Activated T-helper 1 cell treated with anti-CD3 and anti-CD28 coated beads, Interleukin-12 subunit alpha, Interleukin-12 subunit beta, Interleukin-2, Interleukin-4 antibody, amounts not matched to agents 30 ng/mL and 10 ng/mL and 1 ng/mL, durations not matched to agents 14 hours and 24 hours and 36 hours (primary cell): ENCODE measurements at places on chromosomes 11 and 22. TPM values are rescaled to one million over a fixed set of nuclear protein-coding genes. Genes with fewer than 3 reads are reported as not detected.

GRCh38 chr22:23583836-23584235 lies 3.7 kb upstream of the IGLL1 start:
- H3K4me3 ChIP-seq: no peak overlapping the region
- H3K27ac ChIP-seq: no peak overlapping the region
- DNase-seq: no peak
- H3K27me3 ChIP-seq: peaks cover 11% of the 10 kb centered on the region

GRCh38 chr11:95453616-95454171 lies 222.7 kb upstream of the SESN3 start:
- H3K27me3 ChIP-seq: no peaks in the 10 kb centered on the region
- no peak overlapping the region for H3K27ac ChIP-seq
- H3K36me3 ChIP-seq: no peaks in the 10 kb centered on the region
- peaks cover 14% of the 10 kb centered on the region for H3K4me1 ChIP-seq

GRCh38 chr11:64809781-64810241 lies 540 bp downstream of the MEN1 start:
- H3K4me1 ChIP-seq: peaks cover 22% of the 10 kb centered on the region
- peaks cover 5% of the 10 kb centered on the region for H3K27me3 ChIP-seq
- H3K27ac ChIP-seq: peak overlapping the region; percentile 89
- H3K36me3 ChIP-seq: peaks cover 17% of the 10 kb centered on the region
- no peak for DNase-seq

- H3K4me3 ChIP-seq: no peak overlapping the region
- DNase-seq: no peak
- H3K27me3 ChIP-seq: no peaks in the 10 kb centered on the region
- H3K27ac ChIP-seq: no peak overlapping the region
- no peaks in the 10 kb centered on the region for H3K36me3 ChIP-seq
Measured at GRCh38 chr11:122494221-122494620, 161.3 kb upstream of the UBASH3B start.

DNA sequence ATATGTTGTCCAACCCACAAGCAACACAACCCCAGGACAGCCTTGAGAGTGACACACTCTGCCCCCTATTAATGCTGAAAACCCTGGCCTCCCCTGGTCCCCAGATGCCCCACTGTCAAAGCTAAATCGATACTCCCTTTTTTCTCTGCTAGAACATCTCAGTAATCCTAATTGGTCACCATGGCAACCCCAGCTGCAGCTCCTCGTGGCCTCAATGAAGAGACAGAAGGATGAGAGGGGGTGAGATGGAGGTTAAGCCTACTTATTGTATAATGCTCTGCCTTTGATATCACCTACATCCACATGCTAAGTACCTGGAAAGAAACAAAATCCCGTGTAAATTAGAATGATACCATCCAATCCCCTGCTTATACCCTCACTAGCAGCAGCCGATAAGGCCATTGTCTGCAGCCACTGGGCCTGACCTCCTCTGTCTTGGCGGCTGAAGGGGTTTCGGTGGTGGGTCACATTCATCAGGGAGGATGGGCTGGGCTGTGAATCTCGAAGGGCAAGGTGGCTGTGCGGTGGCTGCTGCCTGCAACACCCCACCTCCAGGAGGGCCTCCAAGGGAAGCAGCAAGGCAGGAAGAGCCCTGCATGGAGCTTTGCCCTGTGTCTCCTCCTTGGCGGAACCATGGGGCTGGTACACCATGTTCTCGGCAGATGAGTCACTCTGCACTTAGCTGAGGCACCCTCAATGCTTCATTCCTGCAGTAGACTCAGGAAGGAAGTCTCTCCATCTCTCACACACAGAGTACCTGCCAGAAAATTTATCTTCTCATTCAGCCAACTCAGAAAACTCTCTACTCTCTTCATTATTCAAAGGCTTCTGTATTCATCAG lies 399.5 kb downstream of the BUD13 start:
- no peak for DNase-seq
- H3K36me3 ChIP-seq: no peaks in the 10 kb centered on the region
- no peaks in the 10 kb centered on the region for H3K4me1 ChIP-seq
- H3K4me3 ChIP-seq: no peak overlapping the region

Gene FAM180B
- total RNA-seq: 0.24 TPM in 1 of 2 replicates, not detected in the other

Gene LIF
- 450 and 455 TPM in 2 replicates for total RNA-seq

GRCh38 chr22:38921806-38922205 lies 35.6 kb upstream of the APOBEC3A start:
- no peaks in the 10 kb centered on the region for H3K36me3 ChIP-seq
- no peak overlapping the region for H3K27ac ChIP-seq
- H3K4me1 ChIP-seq: no peaks in the 10 kb centered on the region
- H3K27me3 ChIP-seq: peaks cover 21% of the 10 kb centered on the region
- H3K4me3 ChIP-seq: no peak overlapping the region
